ENCODE measurements at places on chromosomes 1 and 21.

DNA sequence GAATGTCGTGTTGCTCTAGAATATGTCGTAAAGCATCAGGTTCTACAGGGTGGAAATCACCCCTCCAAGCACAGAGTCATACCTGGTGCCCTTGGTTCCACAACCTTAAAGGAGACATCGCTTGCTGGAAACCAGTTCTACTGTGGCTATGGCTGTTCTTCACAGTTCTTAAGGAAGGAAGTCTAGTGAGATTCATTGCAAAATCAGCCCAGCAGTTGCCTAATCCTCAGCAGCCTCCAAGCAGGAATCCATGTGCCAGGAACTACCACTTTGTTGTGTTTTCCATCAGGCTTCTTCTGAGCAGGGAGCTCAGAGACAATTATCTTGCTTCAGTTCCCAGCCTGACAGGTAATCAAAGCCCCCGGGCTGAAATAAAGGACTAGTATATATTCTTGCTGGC, 45.0 kb upstream of the SLC35F3 start:
- no peak for DNase-seq

GRCh38 chr1:41610361-41610760, 125.9 kb upstream of the EDN2 start:
- DNase-seq: no peak

DNA sequence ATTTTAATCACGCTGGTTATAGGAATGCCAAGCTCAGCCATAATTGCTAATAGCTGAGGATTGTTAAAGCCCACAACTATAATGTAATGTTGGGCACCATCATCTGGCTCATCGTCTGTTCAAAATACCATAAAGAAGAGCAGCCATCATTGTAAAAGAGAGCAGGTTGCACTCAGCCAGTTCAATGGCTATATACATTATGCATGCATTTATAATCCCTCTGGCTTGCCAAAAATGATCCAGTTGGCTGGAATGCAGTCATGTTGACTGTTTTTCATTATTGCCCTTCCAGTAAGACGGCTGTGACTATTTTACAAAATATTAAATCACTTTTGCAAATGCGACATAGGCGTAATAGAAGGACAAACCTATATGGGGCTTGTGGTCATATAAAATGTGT, 85.3 kb downstream of the SPAG17 start:
- no peak for DNase-seq

- DNase-seq: no peak
These were observed 9.0 kb downstream of the CREG1 start for GRCh38 chr1:167544447-167545093.

DNA sequence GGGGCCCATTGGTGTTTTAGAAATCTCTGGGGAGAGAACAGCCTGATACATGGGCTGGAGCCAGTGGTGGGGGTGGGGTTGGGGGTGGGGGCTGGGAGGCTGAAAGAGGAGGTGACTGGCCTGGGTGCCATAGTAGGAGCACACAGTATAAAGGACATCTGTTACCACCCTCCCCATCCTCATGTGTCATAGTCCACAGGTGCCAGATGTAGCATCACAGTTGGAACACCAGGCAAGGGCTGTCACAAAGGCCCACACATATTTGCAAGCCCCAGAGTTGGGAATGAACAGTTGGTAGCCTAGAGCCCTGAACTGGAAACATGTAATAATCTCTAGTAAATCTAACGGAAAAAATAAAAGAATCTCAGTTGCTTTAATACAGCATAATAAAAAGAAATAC, 55.1 kb upstream of the CR2 start:
- DNase-seq: no peak

Data from NCI-H1694 (cell line).